ENCODE measurements at places on chromosomes 3 and 15.

DNA sequence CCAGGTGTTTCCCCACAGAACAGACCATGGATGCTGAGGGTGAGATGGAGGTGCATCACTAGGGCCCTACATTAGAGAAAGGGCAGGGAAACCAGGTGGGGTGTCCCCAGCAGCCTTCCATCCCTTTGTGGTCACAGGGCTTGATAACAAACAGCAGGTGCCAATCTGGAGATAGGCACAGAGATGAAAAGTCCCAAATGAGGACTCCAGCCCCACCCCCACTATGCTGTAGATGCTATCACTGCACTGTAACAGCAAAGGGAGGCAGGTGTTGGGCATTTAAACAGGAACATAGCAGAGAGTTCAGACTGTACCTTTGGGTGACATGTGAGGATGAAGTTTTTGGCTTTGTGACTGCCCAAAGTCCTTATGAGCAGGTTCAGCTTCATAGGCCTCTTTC, 21.4 kb downstream of the IL20RB start:
- DNase-seq, result no peak

GRCh38 chr3:197950677-197951061, 679 bp downstream of the RPL35A start:
- no peak for DNase-seq

- DNase-seq, result no peak
These were observed 296.2 kb downstream of the ZBTB20 start for GRCh38 chr3:114850898-114851297.

GRCh38 chr15:68348081-68348480, 70.5 kb downstream of the FEM1B start:
- DNase-seq, result no peak

DNA sequence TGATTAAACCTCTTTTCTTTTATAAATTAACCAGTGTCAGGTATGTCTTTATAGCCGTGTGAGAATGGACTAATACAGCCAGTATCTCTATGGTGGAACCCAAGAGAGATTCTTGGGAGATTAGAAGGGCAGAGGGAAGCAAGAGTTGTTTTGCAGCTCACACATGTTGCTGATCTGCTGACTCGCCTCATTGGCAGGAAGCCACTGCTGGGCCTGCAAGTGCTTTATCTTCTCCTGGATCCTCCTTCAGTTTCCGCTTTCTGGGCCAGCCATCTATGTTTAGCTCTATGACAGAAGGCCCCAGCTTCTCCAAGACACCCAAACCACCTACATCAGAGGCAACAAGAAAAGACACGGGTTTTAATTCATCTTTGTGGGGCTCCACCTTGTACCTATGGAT, 23.4 kb upstream of the GALNT15 start:
- no peak for DNase-seq

GRCh38 chr3:132293251-132293650, 24.0 kb upstream of the ACP3 start:
- no peak for DNase-seq

- DNase-seq, result no peak
These were observed 38.7 kb downstream of the RAB27A start for GRCh38 chr15:55250941-55251340.

GRCh38 chr15:101119181-101119580, 132.7 kb downstream of the CHSY1 start:
- DNase-seq, result no peak

- DNase-seq, result no peak
These were observed 46.4 kb downstream of the TMEM44 start for GRCh38 chr3:194586836-194587235.

- DNase-seq, result no peak
These were observed 278.3 kb downstream of the CHL1 start for GRCh38 chr3:474828-475227.

DNA sequence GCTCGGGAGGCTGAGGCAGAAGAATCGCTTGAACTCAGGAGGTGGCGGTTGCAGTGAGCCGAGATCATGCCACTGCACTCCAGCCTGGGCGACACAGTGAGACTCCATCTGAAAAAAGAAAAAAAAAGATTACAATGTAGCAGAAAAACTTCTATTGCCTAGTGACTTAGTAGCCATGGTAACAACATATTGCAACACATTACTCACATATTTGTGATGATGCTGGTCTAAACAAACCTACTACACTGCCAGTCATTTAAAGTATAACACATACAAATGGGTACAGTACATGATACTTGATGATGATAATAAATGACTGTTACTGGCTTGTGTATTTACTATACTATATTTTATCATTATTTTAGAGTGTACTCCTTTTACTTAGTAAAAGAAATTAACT, 125.6 kb downstream of the PLOD2 start:
- no peak for DNase-seq

- peak; percentile 50 for DNase-seq
These were observed 77.8 kb downstream of the NBEAL2 start for GRCh38 chr3:47057212-47057671.

DNA sequence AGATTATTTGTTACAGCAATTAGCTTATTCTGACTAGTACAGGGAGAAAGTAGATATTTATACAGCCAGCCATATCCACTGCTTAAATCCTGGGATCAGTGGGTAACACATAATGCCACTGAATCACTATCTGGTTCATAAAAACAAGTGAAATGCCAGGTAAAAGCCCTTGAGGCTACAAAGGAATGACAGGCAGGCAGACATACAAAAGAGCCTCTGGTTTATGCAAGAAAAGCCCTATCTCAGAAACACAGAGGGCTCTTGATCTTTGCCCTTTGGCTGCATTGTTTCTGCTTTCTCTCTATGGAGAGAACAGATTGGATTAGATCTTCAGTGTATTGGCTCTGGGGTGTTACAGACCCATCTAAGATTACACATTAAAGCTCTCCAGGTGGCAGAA, 115.4 kb upstream of the GADL1 start:
- no peak for DNase-seq

Measured in T-cell (primary cell).